ENCODE measurements at places on chromosomes 2 and 18.

GRCh38 chr18:14971461-14972185 is 223.7 kb downstream of the ANKRD30B start:
- peak; percentile 95 for DNase-seq

- DNase-seq = no peak
Measured at GRCh38 chr2:19369341-19369955, 11.0 kb upstream of the OSR1 start.

GRCh38 chr2:203893401-203893800 is 25.8 kb downstream of the CTLA4 start:
- no peak for DNase-seq

DNA sequence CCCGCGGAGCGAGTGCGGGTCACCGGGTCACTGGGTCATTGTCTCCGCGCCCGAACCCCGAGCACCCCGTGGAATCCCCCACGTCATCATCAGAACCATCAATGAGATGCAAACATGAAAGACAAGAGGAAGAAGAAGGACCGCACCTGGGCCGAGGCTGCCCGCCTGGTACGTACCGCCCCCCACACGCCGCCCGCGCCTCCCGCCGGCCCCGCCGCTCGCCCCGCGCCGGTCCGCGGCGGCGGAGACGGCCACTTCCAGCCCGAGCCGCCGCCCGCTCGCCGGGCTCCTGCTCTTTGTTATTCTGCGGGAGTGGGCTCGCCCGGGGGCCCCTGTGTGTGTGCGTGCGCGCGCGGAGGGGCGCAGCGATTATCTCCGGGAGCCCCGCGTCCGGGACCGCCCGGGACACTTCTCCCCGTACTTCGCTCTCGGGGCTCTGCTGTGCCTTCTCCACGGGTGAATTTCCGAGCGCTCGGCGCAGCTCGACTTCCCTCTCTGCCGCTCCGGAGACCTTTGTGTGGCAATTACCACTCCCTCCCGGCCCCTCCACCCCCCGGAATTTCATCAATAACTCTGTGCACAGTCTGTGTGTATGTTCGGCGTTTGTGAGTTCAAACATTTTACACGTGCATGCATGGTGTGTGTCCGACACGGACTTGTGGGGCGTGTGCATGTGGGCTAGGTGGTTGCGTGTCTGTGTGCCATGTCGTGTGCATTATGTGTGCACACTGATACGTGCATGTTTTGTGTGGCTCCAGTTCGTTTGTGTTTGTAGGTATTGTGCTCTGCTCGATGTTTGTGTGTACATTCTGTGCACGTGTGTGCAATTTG is 714 bp downstream of the ASXL3 start:
- DNase-seq = no peak

DNA sequence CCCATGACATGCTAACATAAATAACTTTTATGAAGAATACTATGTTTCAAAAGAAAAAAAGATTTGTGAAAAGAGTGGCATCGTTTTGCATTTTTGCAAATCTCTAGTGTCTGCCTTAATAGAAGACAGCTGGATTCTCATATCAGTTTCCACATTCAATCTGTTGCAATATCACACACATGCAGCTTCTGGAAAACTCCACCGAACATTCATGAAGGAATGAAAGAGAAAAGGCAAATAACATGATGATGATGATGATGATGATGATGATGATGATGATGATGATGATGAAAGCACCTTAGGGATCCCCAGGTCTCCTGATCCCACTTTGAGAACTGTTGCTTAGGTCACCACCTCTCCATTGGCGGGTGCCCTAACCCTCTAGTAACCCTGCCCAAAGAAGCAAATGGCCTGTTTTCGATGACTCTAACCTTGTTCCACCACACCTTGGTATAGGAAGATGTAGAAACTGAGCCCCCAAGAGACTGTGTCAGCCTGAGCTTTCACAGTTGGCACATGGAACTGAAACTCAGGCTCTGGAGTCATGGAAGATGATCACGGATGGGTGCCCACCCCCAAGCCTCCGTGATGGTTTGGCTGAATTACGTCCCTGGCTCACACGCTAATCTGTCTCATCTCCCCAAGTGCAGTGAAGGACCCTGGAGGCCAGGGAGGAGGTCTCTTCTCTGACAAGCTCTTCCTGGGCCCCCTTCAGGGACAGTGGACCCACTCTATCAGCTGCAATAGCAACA is 80.1 kb upstream of the SMAD7 start:
- no peak for DNase-seq

DNA sequence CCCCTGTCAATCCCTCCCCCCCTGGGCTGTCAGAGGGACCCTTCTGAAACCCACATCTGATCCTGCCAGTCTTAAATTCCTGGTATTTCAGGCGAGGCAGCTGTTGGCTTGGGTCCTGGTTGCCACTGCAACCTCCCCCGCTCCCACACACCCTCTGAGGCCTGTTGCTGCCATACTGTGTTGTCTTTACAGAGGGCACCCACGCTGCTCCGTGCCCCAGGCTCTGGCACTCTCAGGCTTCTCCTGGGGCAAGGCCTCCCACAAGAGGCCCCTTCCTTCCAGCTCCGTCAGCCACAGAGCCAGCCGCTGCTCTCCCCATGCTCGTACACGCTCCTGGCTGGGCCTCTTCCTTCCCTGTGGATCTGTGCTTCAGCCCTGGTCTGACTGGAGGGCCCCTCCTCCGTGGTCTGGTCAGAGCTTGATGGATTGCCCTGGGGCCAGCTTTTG is 8.6 kb downstream of the CABLES1 start:
- no peak for DNase-seq

DNA sequence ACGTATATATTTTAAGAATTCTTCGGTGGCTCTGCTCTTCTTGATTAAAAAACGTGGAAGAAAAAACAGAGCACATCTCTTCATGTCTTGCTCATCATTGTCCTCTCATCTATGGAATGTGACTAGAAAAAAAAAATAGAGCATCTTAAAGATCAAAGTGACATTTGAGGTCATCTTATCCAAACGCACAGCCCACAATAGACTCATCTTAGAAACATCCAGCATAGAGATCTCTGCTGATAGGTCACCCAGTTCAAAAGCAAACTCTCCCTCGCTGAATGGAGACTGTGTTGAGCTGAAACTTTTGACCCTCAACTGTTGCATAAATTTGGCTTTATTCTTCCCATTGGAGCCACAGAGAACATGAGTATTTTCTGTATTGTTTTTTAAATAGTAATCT is 65.2 kb downstream of the CMPK2 start:
- DNase-seq = no peak

GRCh38 chr2:46825231-46825938 is 90.2 kb downstream of the MCFD2 start:
- no peak for DNase-seq

- no peak for DNase-seq
Measured at GRCh38 chr2:42601076-42601475, 32.6 kb downstream of the MTA3 start.

GRCh38 chr2:240623531-240624010 is 1.7 kb upstream of the GPR35 start:
- no peak for DNase-seq

DNA sequence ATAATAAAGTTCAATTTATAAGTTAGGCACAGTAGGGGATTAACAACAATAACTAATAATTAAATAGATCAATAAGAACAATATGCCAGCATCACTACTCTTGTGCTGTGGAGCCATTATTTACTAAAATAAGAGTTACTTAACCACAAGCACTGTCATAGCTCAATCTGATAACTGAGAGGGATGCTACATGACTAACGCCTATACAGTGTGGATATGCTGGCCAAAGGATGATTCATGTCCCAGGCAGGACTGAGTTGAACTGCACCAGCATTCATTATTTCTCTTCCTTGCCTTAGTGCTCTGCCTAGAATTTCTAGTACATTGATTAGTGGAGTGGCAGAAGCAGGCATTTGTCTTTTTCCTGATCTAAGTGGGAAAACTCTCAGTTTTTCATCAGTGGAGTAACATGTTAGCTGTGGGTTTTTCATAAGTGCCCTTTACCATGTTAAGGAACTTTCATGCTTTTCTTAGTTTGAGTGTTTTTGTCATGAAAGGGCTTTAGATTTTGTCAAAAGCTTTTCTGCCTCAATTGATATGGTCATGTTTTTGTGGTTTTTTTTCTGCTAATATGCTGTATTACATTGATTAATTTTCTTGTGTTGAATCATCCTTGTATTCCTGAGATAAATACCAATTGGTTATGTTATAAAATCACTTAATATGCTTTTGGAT is 21.7 kb downstream of the KIAA1328 start:
- DNase-seq = peak; percentile 68

DNA sequence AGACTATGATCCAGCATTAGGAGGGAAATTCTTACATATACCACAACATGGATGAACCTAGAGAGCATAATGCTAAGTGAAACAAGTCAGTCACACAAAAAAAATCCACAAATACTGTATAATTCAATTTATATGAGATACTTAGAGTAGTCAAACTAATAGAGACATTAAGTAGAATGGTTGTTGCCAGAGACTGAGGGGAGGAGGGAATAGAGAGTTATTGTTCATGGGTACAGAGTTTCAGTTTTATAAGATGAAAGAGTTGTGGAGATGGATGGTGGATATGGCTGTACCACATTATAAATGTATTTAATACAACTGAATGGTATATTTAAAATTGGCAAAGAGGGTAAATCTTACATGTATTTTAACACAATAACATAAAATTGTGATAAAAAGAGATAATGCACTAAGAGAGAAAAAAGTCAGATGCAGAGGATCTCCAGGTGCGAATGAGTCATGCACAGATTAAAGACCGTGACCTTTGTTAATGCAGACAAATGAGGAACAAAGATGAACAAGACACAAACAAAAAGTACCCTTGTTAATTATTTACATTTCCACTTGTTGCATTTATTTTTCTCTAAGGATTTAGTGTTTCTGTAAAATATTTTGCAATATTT is 541.7 kb upstream of the MEX3C start:
- DNase-seq = no peak

DNA sequence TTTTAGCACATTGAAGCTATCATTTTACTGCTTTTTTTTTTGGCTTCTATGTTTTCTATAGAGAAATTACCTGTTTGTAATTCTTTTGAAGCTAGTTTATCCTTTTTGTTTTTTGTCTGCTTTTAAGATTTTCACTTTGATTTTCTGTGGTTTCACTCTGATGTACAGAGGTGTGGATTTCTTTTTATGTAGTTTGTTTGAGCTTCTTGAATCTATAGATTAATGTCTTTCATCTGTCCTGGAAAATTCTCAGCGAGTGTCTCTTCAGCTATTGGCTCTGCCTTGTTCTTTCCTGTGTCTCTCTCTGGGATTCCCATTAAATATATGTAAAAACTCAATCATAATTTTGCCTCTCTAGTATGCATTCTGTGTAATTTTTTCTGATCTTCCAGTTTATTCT is 8.4 kb downstream of the POLE4 start:
- no peak for DNase-seq

DNA sequence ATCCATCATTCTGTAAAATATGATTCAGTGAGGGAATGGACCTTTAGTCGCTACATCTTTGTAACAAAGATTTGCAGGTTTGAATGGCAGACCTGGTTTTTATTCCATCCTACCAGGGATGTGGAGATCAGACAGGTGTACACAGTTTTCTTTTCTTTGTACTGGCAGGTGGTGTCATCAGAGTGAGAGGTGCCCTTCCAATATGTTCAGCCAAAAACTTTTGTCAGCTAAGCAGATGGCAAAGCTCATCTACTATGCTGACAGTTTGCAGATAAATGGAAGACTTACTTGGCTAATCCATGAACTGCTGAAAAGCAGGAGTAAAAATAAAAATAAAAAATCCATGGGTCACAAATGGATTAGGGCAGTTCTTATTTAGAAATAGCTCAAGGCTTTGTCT is 185.5 kb upstream of the DOK6 start:
- no peak for DNase-seq

DNA sequence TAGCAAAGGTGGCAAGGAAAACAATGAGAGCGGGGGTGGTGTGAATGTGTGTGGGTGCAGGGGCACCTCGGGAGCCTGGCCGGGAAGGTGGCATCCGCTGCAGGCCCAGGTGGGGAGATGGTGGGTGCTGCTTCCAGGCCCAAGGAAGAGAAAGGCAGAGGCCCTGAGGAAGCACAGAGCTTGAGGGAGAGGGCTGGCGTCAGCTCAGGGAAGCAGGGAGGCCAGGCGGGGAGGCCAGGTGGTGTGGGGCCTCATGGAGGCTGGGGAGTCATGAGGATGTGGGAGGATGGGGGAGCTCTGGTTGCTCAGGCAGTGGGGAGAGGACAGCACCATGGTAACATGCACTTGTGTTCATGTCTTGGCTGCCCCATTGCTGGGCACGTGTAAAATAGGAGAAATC is 43.3 kb downstream of the AGAP1 start:
- no peak for DNase-seq

- DNase-seq = no peak
Measured at GRCh38 chr2:98759338-98759737, 28.4 kb upstream of the MGAT4A start.

DNA sequence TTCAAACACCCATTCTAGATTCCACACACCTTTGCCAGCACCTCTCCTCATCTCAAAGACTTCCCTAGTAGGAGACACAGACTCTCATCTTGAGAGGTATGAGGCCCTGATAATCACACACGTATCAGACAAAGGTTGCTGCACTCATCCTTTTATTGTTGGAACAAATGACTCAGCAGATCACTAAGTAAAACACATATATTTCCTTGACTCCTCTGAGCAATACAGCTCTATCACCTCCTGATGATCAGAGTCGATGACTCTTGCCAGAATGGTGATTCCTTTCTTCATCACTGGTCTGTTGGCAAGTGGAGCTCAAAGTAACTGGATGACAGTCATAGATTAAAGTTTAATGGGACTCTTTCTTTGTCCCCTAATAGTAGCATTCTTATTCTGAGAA is 1049.2 kb upstream of the ZEB2 start:
- DNase-seq = no peak

DNA sequence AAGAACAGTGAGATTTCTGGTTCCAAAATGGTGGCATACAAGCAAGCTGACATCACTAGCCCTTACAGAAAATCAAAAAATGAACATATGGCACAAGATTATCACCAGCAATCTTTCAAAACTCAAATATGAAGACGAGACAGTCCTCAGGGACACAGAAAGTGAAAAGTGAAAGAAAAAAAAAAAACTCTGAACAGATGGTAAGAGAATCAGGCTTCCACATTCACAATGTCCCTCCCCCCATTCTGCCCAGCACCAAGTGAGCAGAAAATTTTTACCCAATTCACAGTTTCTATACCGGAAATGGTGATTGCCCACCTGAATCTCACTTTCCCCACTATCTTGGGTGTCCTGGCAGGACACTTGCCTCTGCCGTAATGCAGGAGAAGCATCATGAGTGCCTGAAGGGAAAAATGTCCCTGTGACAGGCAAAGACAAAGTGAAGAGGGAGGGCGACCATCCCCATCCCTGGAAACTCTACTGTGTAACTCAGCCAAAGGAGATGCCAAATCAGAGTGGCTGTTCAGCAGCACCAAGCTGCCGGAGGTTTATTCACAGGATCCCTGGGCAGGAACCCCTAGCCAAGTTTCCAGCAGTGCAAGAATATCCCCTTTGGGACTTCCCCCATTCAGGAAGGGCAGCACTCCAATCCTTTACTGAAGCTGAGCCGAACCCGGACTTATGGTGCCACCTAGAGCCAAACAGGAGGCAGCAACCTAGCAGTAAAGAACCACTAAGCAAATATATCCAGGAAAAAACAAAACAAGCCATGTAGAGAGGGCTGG is 312.2 kb downstream of the LRATD1 start:
- peak; percentile 11 for DNase-seq

All from HS-27A (cell line).